Hematopoietic multipotent progenitor cell treated with erythropoietin and hydrocortisone succinate and interleukin-3 and kit ligand, for 6 days (in vitro differentiated cells): ENCODE measurements at places on chromosomes 4 and X.

DNA sequence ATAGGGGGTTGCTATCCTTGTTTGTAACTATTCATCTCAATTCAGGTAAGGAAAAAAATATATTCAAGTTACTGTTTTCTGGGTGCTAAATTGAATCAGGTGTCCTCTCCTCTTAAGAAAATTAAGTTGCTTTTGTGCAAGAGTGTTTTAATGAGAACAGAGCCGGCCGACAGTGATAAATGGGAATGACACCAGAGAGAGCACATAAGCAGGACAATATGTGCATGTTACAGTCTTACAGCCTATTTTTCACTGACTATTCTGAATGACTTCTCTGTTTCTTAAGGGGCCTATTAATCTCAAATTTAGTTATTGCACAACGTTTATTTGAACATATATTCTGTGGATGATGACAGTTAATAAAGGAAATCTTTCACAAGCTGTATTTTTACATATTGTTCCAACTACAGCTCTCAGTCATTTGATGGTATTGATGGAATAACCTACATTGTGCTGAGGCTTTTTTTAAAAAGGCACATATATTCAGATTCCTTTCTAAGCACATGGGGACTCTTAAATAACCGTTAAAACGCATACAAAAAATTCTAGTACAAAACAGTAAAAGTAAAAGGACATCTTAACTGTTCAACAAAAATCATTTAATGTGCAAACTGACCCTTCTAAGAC lies 68.4 kb downstream of the SLC10A7 start:
- no peak for DNase-seq

GRCh38 chrX:140723121-140723715 lies 13.7 kb downstream of the LINC00632 start:
- no peak for DNase-seq

GRCh38 chrX:103413705-103414387 lies 37.5 kb downstream of the BEX3 start:
- DNase-seq, result no peak

GRCh38 chr4:175874306-175874705 lies 62.2 kb upstream of the GPM6A start:
- DNase-seq, result no peak

GRCh38 chr4:25258980-25259578 lies 25.2 kb downstream of the PI4K2B start:
- DNase-seq, result no peak

DNA sequence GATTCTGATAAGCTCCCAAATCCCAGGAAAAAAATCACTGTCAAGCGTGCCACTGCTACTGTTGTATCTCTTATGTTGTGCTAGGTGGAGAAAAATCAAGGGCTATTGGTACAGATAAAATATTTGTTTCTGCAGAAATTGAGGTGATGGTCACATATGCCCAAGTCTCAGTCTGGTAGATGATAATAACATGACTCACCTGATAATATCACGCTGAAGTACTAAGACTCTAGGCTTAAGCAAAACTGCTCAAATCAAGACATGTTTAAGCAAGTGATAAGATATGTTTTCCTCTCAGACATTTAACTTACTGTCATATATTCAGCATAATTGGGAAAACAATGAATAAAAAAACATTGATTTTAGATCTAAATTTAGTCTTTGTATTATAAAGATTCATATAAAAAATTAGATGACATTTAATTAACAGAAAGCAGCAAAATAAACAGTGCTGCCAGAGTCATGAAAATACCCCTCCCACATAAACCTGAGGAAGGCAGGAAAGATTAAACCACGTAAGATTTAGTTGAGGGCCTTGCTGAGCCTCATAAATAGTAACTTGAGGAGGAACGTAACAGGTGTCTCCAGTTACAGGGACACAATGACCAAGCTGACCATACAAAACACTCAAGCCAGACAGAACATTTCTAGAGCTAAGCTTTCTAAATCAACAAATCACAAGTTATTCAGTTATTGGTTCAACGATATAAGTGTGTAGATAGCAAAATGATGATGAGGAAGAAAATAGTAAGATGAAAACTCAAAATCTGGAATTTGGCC lies 143.5 kb downstream of the CHM start:
- DNase-seq, result no peak

DNA sequence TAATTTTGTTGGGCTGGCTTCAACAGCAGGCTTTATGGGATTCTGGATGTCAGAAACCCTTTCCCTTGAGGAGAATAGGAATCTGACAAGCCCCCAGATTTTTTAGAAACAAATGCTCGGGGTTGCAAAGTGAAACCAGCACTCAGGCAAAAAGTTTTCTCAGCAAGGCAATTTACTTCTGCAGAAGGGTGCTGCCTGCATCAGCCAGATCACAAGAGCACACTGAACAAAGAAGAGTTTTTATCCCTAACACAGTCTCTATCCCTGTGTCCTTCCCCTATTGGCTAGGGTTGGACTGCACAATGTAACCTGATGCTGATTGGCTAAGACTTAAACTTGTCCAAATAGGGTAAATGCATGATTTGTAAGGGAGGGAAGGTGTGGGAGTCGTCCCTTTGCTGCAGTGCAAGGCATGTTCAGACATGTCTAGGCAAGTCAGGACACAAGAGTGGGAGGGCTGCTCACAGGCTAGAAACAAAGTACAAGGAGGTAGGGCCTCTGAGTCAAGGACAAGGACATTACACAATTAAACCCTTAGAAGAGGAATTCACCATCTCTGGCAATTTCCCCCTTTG lies 175.8 kb downstream of the CCNG2 start:
- DNase-seq, result no peak

DNA sequence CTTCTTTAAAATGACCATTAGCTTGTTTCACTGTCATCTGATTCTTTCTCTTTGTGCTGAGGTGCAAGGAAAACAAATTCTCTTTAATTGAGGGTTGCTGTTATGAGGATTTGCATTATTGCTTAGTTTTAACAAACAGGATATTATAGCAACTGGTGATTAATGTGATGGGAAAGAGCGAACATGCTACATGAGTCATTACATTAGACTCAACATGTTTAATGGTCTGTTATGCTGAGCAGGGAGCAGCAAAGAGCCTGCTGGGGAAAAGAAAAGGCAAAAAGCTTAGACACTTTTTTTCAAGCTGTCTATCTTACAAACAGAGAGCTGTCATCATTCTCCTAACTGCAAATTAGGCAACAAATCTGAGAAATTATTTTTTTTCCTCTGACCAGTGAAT lies 230.5 kb upstream of the LCORL start:
- DNase-seq, result no peak

- DNase-seq, result no peak
These were observed 15.6 kb downstream of the BST1 start for GRCh38 chr4:15718465-15718864.

DNA sequence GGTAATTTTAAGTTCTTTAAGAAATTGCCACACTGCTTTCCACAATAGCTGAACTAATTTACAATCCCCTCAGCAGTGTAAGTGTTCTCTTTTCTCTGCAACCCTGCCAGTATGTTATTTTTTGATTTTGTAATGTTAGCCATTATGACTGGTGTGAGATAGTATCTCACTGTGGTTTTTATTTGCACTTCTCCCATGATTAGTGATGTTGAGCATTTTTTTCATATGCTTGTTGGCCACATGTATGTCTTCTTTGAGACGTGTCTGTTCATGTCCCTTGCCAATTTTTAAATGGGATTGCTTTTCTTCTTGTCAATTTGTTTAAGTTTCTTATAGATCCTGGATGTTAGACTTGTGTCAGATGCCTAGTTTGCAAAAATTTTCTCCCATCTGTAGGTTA lies 86.1 kb downstream of the BMP3 start:
- DNase-seq, result peak; percentile 32

GRCh38 chr4:85955620-85956292 lies 404.1 kb downstream of the MAPK10 start:
- DNase-seq, result peak; percentile 12

- DNase-seq, result no peak
These were observed 40.1 kb downstream of the LDB2 start for GRCh38 chr4:16858275-16858752.

GRCh38 chr4:174332741-174333493 lies 49.2 kb downstream of the CEP44 start:
- no peak for DNase-seq

GRCh38 chrX:3516051-3516541 lies 169.6 kb upstream of the MXRA5 start:
- no peak for DNase-seq

DNA sequence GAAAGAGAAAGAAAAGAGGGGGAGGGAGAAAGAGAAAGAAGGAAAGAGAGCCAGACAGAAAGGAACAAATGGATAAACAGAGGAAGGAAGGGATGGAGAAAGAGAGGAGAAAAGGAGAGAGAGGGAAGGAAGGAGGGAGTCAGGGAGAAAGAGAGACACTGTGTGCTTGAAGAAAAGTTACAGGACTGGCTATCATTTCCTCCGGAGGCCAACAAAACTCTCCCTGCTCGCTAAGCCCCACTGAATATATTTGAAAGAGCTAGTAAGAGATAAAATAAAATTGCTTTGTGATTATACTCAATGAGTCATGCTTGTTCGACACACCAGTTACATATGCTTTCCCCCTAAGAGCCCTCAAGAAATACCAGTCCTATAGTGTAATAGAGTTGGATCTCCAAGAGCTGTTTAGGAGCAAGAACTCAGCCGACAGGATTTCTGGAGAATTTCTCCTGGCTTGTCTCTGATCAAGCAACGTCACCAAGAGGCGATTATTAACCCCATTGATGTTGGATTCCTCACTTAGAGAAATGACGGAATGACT lies 102.2 kb downstream of the MXRA5 start:
- DNase-seq, result no peak

- no peak for DNase-seq
These were observed 23.8 kb upstream of the CXorf38 start for GRCh38 chrX:40671126-40671525.

DNA sequence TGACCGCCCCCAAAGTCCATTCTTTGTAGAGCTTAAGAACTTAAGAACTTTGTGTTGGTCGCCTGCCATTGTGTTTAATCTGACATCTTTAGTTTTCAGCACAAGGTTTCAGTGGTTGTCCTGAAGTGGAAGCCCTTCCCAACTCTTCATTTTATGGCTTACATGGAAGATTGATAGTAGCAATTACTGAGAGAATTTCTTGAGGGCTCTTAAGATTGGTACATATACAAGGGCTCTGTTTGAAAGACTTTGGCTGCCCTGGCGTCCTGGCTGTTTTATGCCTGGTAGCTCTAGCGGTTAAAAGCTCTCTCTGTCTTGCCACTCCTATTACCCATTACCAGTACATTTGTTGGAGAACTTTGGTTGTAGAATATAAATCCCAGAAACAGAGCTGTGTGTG lies 75.0 kb downstream of the KDM6A start:
- no peak for DNase-seq

DNA sequence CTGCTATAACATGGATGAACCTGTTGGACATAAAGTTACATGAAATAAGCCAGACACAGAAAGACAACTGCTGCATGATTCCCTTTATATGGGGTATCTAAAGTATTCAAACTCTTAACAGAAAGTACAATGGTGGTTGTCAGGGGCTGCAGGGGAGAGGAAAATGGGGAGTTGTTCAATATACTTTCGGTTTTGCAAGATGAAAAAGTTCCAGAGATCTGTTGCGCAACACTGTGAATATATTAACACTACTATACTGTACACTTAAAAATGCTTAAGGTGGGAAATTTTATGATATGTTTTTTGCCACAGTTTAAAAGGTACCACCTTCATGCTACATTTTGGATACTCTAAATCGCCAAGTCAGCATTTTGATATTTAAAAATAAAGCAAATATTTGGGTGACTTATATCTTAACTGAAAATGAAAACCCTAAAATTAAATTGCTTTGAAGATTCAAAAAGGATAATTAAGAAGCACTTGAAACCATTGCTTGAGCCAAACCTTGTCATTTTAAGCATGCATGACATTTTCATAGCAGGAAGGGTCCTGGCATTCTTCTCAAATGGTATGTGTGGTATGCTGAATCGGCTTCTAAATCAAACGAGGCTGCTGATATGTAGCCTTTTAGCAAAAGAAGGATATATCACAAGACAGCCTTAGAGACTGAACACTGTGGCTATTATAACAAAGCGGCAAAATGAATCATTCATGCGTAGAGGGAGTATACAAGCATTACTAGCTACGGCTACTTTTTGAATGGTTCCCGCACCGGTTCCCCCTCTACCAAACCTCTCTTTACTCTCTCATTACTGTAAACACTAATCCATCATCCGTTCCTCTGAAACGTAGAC lies 607.1 kb upstream of the DIPK2B start:
- DNase-seq, result peak; percentile 42

- DNase-seq, result no peak
These were observed 137.4 kb downstream of the DCLK2 start for GRCh38 chr4:150215601-150216000.

DNA sequence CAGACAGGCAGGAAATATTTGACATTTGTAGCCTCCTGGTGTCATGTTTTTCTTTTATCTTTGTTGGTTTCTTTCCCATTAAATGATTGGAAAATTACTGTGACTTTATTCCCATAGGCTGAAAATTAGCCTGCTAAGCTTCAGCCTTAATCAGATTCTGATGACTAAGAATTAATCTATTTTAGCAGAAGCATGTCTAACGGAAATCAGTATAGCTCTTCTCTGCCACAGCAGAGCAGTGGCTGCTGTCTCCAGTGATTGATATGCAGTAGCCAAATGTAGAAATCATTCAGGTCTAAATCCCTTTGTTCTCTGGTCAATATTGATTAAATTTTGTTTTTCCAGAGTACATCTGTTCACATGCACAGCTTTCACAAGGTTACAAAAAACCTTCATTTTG lies 199.3 kb downstream of the GC start:
- DNase-seq, result no peak
